ENCODE measurements at places on chromosomes 16 and 17. TPM values are rescaled to one million over a fixed set of nuclear protein-coding genes. Genes with fewer than 3 reads are reported as not detected.

DNA sequence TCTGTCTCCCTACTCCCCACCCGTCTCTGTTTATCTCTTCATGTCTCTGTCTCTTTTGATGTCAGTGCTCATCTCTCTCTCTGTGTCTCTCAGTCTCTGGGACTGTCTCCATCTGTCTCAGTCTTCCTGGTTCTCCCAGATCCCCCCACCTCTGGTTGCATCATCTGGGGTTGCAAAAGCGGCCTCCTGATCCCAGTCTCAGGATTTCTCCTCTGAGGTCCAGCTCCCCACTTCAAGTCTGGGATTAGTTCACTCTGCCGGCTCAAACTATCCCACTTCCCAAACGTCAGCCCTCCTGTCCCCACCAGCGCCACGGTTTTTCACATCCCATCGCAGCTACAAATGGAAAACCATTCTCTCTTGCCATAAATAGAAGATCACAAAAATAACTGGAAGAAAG lies 9.0 kb downstream of the TEKT5 start:
- no peak for DNase-seq

The ARL4D gene
- total RNA-seq: 12.9 TPM

GRCh38 chr17:82412535-82413520 lies 5.3 kb upstream of the HEXD start:
- no peak for DNase-seq

GRCh38 chr16:20214401-20214800 lies 112.9 kb downstream of the GP2 start:
- no peak for DNase-seq

- no peak for DNase-seq
Observed at GRCh38 chr17:81396722-81397313, 1.6 kb downstream of the BAHCC1 start.

GRCh38 chr17:57694051-57694450 lies 51.0 kb downstream of the CCDC182 start:
- no peak for DNase-seq

GRCh38 chr17:82201498-82201910 lies 11.1 kb downstream of the CCDC57 start:
- no peak for DNase-seq

- DNase-seq: no peak
Observed at GRCh38 chr17:20203761-20204263, 194.7 kb downstream of the SPECC1 start.

- DNase-seq: no peak
Observed at GRCh38 chr17:77897741-77898301, 60.7 kb upstream of the TNRC6C start.

DNA sequence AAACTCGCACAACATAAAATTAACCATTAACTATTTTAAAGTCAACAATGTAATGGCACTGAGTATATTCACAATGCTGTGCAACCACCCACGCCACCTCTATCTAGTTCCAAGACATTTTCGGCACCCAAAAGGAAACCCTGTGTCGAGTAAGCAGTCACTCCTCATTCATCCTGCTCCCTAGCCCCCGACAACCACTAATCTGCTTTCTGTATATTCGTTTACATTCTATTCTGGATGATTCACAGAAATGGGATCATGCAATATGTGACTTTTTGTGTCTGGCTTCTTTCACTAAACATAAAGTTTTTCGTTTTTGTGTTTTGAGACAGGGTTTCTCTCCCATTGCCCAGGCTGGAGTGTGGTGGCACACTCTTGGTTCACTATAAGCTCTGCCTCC lies 42.2 kb upstream of the HAPSTR1 start:
- DNase-seq: no peak

DNA sequence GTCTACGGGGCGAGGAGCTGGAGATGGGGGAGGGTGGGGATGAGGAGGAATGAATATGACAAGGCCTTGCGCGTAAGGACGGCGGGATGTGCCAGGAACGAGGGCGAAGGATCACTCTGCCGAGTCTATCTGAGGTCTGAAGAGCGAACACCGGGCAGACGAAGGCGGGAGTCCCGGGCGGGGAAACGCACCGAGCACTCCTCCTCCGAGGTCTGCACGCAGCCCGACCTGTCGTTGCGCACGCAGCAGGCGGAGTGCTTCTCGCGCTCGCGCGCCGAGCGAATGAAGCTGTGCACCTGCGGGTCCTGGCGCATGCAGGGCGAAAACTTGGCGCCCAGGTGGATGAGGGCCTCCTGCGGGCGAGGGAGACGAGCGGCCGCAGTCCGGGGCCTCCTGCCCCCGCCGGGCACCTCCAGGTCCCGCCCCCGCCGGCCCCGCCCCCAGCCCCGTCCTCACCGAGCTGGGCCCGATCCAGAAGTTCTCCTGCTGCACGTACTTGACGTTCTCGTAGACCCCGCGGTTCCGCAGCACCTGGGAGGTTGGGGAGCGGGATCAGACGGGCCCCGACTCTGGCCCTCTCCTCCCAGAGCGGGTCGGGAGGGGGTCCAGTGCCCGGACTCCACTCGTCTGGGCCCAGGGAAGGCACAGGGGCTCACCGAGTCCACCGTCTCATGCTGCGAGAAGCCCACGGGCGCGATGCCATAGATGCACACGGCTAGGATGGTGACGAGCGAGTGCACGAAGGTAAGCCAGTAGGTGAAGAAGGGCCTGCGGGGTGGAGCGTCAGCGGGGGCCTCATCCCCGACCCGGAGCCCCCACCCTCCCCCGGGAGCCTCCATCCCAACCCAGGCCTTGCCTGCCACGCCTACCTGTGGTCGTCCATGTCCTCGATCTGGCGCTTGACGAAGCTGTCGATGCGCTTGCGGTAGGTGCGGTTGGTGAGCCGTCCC lies 7.6 kb downstream of the SNRNP25 start:
- DNase-seq: peak; percentile 44

DNA sequence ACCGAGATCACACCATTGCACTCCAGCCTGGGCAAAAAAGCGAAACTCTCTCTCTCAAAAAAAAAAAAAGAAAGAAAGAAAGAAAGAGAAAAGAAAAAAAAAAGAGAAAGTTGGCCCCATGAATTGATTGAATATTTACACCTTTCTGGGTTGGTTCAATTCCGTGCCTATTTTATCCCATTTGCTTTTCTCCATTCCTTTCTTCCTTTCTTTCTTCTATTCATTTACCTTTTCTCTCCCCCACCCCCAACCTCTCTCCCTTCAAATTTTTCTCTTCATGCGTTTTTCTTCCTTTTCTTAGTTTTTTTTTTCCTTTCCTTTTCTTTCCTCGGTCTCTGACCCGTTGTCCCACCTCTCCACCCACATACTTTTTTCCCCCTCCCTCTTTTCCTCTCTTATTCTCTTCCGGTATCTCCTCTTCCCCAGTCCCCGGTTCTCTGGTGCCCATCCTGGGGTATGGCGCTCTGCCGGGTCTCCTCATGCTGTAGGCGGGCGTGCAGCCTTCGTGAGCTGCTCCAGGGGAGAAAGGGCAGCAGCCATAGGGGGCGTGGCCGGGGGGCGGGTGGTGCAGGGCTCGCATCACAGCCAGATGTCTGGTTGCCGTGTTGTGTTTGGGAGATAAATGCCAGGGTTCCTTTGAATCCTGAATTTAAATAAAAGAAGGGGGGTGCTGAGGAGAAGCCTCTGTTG lies 5.3 kb upstream of the COL1A1 start:
- no peak for DNase-seq

- DNase-seq: no peak
Observed at GRCh38 chr17:40502716-40503115, 1.3 kb upstream of the TNS4 start.

- no peak for DNase-seq
Observed at GRCh38 chr17:79082311-79083190, 7.9 kb downstream of the ENGASE start.

- DNase-seq: no peak
Observed at GRCh38 chr17:12537436-12537835, 128.3 kb upstream of the MYOCD start.

- no peak for DNase-seq
Observed at GRCh38 chr16:4048481-4048880, 67.8 kb downstream of the ADCY9 start.

The CIITA gene
- 119 TPM for total RNA-seq

DNA sequence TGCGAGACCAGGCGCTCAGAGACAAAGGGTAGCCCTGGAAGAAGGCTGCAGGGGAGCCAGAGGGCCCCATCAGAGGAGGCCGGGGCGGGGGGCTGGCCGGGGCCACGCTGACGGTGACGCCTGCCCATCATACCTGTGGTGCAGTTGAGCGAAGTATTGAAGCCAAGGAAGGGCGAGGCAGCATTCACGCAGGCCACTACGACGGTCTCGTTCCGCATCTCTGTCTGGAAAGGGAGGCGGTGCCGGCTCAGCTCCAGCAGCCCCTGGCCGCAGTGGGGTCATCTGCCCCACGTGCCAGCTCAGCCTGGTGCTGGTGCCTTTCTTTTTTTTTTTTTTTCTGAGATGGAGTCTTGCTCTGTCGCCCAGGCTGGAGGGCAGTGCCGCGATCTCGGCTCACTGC lies 4.9 kb upstream of the MRPL28 start:
- DNase-seq: no peak

GRCh38 chr16:56872863-56873391 lies 7.9 kb downstream of the SLC12A3 start:
- no peak for DNase-seq

The MPP3 gene
- 19.2 TPM for total RNA-seq
